ENCODE measurements at places on chromosomes 13 and 19.

GRCh38 chr19:40560092-40560507 lies 16.6 kb upstream of the SHKBP1 start:
- no peak for DNase-seq

DNA sequence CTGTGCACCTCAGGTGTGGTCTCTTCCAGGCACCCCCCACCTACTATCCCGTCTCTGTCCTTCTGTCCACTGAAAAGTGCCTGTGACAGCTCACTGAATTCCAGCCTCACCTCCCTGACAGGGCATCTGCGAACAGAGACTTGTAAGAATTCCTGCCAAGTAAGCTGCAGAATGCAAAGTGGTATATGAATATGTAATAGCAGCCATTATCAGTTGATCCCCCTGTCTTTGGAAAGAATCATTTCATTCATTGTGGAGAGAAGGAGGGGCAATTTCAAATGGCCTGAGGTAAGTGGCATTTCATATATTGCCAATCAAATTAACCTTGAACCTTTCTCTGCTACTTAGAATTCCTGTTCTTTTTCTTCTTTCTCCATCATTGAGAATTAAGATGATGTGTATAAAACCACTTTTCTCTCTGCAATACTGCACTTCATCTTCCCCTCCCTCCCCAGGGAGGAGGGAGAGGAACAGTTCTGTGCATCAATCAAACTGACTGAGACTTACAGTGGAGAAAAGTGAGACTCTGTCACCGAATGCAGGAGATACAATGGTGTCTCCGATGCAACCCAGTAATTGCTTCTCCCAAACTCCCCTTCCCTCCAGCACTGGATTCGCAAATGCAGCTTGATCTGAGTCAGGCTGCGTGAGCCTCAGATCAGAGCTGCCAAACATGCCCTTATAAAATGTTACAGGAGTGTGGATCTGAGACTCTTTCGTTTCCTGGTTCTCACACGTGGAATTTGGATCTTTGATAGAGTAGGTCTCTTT lies 91.7 kb downstream of the SLC10A2 start:
- no peak for DNase-seq

- no peak for DNase-seq
These were observed 151.9 kb downstream of the LACC1 start for GRCh38 chr13:44031555-44031954.

GRCh38 chr13:28093881-28094280 lies 6.5 kb downstream of the FLT3 start:
- DNase-seq: no peak

GRCh38 chr13:89052699-89053098 lies 1381.5 kb downstream of the SLITRK5 start:
- no peak for DNase-seq

GRCh38 chr13:36950920-36951319 lies 30.9 kb upstream of the SMAD9 start:
- DNase-seq: no peak

GRCh38 chr19:5934774-5935472 lies 20.9 kb downstream of the CAPS start:
- DNase-seq: no peak

GRCh38 chr13:77139306-77139705 lies 112.3 kb upstream of the FBXL3 start:
- DNase-seq: no peak

GRCh38 chr13:52127378-52127777 lies 1.5 kb downstream of the NEK5 start:
- no peak for DNase-seq

DNA sequence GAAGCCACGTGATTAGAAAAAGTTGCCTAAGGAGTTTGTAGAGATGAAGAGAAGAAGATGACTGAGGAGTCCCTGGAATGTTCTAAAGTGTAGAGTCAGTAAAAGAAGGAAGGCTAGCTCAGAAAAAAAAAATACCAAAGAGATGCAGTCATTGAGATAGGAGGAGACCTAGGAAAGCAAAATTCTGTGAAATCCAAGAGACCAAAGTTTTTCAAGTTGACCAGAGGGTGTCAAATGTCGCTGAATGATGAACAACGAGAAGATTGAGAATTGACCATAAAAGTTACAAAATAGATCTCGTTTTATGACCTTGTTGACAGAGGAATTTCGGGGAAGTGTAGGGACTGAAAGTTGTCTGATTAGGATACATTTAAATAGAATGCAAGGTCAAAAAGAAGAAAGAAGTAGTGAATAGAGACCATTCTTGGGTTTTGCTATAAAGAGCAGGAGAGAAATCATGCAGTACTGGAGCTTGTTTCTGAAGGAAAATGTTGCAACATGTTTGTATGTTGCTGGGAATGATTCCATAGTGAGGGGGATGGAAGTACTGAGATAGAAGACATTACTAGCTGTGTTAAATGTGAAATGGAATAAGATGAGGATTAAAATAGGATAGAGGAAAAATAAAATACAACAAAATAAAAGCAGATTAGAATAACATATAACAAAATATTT lies 30.2 kb upstream of the HTR2A start:
- no peak for DNase-seq

DNA sequence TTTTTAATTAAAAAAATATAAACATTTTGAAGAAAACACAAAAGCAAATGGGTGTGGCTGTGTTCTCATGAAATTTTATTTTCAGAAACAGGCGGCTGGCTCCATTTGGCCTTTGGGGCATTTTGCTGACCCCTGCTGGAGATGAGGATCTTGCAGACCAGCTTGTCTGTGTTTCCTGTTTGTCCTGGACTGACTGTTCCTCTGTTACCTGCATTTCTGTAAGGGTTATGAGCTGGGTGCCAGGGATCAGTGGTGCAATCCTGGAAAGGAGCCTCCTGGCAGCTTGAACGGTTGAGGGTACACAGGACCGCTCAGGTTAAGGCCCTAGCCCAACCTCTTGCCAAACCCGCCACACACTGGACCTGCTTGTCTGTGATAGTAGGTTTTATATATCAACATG lies 49.9 kb downstream of the ZNF787 start:
- DNase-seq: no peak

DNA sequence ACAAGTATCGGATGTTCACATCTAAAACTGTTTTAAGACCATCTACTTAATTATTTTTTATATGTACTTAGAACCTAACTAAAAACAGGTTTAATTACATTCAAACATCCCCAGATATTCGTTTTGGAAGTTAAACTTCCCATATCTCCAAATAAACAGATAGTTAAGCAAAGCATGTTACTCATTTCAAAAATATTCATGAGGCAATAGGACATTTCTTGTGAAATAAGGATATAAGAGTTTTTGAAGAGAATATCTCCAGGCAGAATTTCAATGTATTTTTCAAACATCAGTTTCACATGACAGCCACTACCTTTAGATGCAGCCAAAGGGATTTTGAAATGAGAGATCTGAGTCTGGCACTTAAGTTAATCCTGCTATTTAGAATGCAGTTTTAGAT lies 697.5 kb downstream of the SLITRK1 start:
- DNase-seq: no peak

- peak; percentile 96 for DNase-seq
These were observed 617 bp upstream of the IQCN start for GRCh38 chr19:18274781-18275356.

GRCh38 chr19:10981252-10981895 lies 20.5 kb downstream of the SMARCA4 start:
- no peak for DNase-seq

- DNase-seq: no peak
These were observed 6.7 kb downstream of the NAPSA start for GRCh38 chr19:50358483-50359327.

DNA sequence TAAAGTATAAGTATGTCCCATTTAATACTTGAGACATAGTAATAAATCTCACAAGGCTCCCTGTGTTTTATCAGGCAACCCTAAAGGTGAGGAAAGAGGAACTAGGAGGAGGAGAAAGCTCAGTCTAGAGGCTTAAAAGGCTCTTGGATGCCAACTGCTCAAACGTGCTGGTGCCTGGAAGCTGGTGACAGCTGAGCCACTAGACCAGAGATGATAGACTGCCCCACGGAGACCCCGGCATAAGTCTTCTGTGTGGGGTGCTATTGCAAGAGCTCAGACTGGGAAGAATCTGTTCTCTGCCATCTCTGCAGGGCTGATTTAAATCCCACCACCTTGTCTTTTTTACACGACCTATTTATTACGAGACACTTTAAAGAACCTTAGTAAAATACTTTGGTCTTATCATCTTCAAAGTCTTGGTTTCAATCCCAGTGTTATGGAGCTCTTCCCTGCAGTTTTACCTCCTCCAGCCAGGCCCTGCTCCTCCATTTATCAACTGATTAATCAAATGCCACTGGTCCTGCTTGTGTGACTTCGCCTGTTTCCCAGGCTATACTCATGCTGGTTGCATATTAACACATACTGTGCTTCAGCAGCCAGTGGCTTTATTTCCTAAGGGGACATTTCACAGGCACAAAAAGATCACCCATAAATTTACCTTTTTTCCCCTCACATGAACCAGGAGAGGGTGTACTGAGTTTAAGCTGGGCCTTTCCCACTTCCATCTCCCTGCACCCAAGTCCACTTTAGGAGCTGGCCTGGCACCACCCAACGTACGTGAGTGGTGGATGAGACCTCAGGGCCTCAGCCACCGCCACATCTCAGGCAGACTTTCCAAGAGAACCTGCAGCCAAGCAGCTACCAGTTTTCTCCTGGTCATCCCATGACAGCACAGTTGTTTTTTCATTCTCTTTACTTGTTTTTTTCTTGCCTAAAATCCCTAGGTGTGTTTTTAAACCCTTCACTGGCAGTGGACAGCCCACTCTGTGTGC lies 7.8 kb upstream of the ATP12A start:
- DNase-seq: no peak

GRCh38 chr19:38691938-38692457 lies 44.5 kb downstream of the ACTN4 start:
- DNase-seq: no peak

- peak; percentile 36 for DNase-seq
These were observed 3.7 kb downstream of the COL4A2 start for GRCh38 chr13:110310541-110311442.

DNA sequence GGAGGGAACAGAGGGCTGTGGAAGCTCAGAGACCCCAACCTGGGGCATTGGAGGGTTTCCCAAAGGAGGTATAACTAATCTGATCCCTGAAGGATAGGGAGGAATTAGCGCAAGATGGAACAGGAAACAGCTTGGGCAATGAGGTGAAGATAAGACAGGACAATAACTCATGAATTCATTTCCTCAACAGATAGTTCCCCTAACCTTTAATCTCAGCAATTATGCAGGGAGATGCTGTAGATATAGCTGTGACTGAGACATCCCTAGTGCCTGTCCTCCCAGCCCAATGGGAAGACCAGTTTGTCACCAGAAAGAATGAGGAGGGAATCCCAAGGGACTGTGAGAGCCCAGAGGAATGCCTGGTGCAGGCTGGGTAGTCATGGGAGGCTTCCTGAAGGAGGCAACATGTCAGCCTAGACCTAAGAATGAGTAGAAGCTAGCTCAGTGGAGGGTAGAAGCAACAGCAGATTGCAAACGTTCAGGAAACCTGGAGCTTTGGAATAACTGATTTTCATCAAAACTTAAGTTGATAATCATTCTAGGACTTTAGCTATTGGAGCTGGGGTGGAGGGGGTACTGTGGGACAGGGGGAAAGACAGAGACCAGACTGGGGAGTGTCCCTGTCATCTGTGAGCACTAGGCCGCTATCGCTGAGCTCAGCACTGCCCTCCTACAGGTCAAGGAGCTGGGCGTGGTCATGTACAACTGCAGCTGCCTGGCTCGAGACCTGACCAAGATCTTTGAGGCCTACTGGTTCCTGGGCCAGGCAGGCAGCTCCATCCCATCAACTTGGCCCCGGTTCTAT lies 18.8 kb downstream of the HIPK4 start:
- DNase-seq: no peak

DNA sequence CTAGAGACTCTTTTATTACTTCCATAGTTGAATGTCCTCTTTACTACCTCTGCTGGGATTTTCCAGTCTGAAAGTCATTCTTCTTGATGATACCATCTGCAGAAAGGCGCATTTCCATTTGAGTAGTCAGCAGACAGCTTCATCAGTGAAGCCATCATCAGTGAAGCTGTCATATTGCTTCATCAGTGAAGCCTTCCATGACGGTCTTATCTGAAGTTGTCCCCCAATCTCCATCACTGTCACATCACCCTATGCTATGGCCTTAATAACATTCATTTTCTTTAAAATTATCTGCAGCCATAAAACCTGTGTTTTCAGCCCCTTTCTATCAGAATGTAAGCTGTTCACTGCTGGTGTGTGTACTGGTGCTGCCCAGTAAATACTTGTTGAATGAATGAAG lies 151.6 kb downstream of the B3GLCT start:
- DNase-seq: no peak

DNA sequence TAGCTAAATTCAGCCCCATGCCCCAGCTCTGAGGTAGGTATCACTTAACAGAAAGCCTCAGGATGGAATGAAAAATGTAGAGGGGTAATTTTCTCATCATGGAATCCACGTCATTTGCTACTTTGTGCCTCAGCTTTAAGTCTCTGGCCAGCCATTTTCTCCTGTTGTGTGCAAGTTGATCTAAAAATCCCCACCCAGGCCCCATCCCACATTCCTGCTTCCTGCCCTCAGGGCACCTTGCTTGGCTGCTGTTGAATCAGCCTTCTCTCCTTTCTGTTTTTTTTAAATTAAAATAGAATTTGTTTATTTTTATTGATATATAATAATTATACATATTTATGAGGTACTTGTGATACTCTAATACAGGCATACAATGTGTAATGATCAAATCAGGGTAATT lies 179.9 kb upstream of the TSHZ3 start:
- DNase-seq: no peak

- no peak for DNase-seq
These were observed 138.4 kb upstream of the RNF113B start for GRCh38 chr13:98315466-98315865.

- no peak for DNase-seq
These were observed 21.1 kb downstream of the PROSER1 start for GRCh38 chr13:39016787-39017186.

- no peak for DNase-seq
These were observed 69.7 kb upstream of the SIAH3 start for GRCh38 chr13:45921162-45921736.

DNA sequence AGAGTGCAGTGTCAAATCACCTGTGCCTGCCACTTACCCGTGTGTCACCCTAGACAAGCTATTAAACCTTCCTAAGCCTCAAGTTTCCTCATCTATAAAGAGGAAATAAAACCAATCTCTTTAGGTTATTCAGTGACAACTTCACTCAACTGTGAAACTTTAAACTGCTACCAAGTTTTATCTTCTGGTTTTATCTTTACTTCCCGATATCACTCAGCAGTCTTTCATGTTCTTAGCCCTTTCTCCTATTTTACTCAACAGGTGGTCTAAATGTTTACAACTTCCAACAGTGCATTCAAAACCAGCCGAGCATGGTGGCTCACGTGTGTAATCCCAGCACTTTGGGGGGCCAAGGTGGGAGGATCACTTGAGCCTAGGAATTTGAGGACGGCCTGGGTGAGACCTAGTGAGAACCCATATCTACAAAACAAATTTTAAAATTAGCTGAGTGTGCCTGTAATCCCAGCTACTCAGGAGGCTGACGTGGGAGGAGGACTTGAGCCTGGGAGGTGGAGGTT lies 59.6 kb downstream of the GPALPP1 start:
- DNase-seq: no peak

Data from lower leg skin (tissue), 4 donors.